ENCODE measurements at places on chromosomes 4 and X.

DNA sequence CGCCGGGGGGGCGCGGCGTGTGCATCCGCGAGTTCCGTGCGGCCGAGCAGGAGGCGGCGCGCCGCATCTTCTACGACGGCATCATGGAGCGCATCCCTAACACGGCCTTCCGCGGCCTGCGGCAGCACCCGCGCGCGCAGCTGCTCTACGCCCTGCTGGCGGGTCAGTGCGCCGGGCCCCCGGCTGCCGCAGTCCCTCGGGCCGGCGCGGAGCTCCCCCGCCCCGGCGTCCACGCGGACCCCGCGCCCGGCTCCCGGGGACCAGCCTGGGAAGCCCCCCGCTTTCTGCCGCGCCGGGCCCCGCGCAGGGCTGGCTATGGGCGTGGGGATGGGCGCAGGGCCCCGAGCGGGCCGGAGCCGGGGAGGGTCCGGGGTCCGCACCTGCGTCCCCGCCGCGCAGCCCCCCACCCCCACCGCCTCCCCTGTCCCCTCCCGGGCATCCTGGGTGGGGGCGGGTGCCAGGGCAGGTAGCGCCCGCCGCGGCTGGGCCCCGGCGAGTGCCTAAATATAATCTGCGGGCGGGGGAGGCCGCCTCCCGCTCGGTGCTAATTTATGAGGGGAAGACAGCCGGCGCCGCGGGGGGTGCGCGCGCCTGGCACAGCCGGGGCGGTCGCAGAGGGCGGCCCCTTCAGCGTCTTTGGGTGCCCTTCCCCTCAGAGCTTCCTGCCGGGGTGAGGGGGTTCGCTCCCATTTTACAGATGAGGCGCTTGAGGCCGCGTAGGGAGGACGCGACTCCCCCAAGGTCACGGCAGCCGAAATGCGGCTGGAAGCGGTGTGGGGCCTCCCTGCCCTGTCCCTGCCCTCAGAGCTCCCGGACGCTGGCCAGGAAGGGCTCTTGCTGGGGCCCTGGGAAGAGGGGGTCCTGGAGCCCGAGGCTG lies 837 bp downstream of the NAT8L start:
- no peak for DNase-seq

- DNase-seq = peak; percentile 76
Observed at GRCh38 chr4:89283226-89284009, 24.2 kb downstream of the GPRIN3 start.

GRCh38 chr4:112970903-112971302 lies 78.5 kb upstream of the ANK2 start:
- no peak for DNase-seq

DNA sequence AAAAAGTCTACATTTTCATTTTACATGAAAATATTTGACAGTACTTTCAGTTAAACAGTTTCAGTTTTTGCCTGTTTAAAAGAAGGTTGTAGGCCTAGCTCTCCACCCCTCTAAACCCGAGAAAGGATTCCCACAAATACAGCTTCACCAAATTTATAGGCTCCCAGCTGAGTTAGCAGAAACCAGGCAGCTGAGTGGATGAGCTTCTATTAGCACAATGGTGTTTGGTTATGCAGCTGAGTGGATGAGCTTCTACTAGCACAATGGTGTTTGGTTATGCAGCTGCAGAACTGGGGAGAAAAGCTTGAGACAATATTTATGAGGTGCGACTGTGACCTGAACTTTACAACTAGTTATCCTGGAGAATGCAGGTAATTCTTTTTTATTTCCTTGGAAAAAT lies 36.6 kb upstream of the PAQR3 start:
- DNase-seq = no peak

GRCh38 chrX:107204068-107204605 lies 2.1 kb downstream of the NUP62CL start:
- DNase-seq = no peak

- DNase-seq = no peak
Observed at GRCh38 chr4:168317621-168318020, 931 bp downstream of the DDX60 start.

DNA sequence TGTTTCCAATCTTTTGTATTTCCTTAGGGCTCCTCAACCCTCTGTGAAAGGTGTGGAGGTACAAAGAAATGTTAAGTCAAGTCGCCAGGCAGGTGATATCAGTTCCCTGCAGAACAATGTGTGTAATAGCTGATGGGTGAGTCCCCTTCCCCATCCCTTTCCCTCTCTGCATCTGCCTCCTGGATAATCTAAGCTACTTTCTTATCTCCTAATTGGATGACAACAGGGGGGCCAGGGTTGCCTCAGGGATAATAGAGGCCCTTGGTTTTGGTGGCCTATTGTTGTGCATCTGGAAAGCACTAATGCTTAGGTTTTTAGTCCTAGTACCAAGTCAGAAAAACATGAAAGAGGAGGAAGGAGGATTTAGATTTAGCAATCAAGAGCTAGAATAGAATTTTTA lies 29.1 kb downstream of the MAGED1 start:
- DNase-seq = no peak

DNA sequence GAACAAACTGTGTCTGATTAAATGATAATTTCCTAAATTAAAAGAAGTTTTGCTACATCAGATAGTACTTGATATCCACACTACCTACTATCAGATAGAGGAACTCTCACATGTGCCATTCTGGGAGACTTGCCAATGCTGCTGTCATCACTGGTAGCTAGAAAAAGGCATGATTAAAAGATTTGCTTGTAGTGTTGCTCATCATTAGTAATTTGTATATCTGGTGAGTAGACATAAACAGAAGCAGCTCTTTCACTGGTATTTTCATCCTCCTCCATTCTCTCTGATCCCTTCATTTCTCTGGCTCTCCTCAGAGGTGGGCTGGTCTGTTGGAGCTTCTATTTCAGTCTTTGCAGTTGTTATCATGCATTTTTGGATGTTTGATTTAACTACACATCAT lies 56.0 kb downstream of the SPRY1 start:
- no peak for DNase-seq

GRCh38 chrX:46574774-46575381 lies 1.3 kb downstream of the CHST7 start:
- DNase-seq = peak; percentile 56

DNA sequence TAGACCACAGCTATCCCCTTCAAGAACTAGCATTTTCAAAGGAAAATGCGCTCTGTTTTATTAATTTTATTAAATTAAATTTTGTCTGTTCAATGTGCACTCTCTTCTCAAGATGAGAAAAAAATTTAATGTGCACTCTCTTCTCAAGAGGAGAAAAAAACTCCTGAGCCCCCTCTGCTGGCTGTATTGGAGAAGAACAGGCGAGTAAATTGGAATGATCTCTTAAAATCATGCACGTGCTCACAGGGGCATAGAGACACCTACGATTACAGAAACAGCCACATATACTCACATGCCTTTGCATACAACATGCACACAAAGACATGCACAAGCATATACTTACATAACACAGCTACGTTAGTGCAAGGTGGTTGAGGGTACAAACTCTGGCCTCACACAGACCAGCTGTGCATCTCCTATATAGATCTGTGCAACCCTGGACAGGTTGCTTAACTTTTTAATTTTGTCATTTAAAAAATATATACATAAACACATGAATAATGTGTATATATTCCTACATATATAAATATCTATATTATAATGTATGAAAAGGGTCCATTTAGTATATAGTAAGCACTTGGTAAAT lies 176.2 kb upstream of the CXorf66 start:
- peak; percentile 12 for DNase-seq

DNA sequence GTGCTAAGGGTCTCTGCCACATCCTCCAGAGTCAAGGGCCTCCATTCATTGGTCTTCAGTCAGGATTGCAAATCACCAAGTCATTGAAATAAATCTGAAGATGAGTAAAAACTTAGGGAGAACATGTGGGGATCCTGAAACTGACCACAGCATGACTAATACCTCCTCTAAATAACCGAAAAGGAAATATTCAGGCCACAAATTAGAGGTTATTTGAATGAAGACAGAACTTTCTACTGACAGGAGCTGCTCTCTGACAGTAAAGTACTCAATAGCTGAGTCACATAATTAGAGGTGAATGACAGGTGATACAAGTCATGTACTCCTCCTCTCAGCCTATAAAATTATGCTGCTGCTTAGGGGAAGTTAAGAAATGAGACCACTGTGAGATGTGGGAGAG lies 240.2 kb upstream of the F9 start:
- DNase-seq = no peak

DNA sequence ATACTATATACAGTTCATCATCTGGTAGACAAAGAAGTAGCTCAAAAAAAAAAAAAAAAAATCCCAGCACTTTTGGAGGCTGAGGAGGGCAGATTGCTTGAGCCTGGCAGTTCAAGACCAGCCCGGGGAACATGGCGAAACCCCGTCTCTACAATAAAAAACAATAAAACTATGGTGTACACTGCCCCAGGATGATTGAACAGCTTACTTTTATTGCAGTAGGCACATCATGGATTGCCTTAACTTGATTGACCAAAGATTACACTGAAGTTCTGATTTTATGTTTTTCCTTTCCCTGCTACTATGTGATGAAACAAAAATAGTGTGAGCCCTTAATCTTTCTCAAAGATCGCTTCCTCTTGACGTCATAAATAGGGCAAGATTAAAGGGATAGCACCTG lies 60.6 kb downstream of the SNX25 start:
- no peak for DNase-seq

- no peak for DNase-seq
Observed at GRCh38 chr4:73189274-73189810, 69.3 kb downstream of the ANKRD17 start.

DNA sequence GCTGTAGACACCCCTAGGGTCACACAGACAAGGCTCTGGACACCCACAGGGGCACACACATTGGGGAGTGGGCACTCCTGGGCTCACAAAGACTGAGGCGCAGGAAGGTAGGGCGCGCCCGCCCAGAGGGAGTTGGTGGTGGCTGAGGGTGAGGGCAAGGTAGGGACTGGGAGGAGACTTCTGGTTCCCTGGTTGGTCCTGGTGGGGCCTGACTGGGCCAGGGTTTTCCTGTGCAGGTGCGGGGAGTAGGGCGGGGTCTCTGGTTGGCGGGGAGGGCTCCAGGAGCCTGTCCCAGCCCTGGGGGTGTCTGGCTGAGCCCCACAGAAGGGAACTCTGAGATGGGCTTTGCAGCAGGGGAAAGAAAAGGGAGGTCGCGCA lies 6.7 kb upstream of the WAS start:
- peak; percentile 24 for DNase-seq

DNA sequence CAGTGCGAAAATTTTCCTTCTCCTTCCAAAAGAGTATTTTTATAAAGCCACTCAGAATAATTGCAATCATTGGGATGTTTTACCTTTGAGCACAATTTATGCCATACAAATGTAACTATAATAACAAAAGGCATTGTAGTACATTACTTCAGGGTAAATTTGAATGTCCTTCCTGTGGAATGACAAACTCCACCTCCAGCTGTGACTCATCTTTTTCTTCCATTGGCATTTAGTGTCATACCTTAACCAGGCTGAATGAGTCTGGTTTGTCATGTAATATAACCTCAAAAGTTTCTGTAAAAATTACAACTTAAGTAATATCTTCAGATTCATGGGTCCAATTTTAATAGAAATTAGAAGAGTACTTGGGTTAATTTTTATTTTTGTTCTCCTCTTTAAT lies 93.3 kb downstream of the TMEM47 start:
- DNase-seq = no peak

- no peak for DNase-seq
Observed at GRCh38 chr4:187798385-187798784, 197.2 kb upstream of the ZFP42 start.

GRCh38 chr4:127479031-127479622 lies 153.6 kb upstream of the INTU start:
- no peak for DNase-seq

GRCh38 chr4:182277377-182277776 lies 34.2 kb downstream of the TENM3 start:
- DNase-seq = no peak

- DNase-seq = no peak
Observed at GRCh38 chr4:169120624-169121023, 110.6 kb upstream of the CBR4 start.

DNA sequence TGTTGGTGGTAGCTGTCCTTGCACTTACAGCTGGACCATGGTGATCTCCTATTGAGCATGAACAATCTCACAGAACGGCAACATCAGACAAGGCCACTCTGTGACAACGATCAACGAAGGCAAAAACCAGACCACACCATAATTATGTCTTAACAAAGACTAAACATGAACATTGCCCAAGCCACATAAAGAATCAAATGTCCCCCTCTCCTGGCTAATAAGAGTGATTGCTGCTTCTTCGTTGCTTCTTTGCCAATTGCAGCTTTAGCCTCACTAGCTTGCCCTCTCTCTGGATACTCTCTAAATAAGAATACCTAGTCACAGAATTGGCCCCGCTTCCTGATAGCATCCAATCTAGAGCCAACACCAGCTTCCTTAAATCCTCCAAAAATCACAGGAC lies 41.5 kb upstream of the PGRMC1 start:
- no peak for DNase-seq

GRCh38 chr4:898123-898522 lies 34.0 kb downstream of the GAK start:
- no peak for DNase-seq

DNA sequence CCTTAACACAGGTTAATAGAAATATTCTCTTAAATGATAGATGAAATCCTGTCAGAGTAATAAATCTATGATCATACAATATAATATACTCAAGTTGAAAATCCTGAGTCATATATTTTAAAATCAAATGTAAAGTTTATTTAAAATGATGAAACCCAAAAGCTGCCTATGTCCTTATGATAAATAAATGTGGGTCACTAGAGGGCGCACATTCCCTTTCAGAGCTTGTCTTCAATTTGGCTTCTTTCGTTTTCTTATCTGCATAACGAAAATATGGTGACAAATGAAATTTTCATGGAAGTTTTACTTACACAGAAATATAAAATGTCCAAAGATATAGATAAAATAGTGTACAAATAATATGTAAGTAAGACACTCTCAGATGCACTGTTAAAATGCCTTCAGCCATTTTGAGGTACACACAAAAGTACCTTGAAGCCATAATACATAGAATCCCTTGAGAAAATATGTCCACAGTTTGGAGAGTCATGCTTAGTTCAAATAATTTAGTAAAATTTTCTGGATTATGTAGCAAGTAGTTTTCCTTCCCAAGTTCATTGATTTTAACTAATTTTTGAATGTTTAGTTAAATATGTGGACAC lies 680.4 kb downstream of the DMD start:
- no peak for DNase-seq

DNA sequence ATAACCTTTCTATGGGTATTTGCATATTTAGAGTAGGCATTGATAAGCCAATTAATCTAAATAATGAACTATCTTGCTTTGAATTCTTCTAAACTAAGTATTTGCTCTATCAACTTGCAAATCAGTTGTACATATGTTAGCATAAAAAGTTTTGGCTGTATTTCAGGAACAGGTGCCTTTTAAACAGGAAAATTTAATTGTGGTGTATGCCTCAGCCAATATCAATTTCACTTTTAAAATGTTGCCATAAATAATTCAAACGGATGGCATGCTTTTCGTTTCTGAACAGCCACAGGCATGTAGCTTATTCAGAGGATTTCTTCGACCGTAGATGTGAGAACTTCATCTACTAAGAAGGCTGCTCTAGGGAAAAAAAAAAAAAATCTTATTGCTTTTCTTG lies 99.9 kb downstream of the DCLK2 start:
- no peak for DNase-seq

- DNase-seq = no peak
Observed at GRCh38 chr4:21948347-21949072, at the start of gene KCNIP4. TSS of gene KCNIP4 (minus strand) at chr4:21948772.

All from CD8-positive, alpha-beta T cell (primary cell).